ENCODE measurements at places on chromosomes 2 and 18.

DNA sequence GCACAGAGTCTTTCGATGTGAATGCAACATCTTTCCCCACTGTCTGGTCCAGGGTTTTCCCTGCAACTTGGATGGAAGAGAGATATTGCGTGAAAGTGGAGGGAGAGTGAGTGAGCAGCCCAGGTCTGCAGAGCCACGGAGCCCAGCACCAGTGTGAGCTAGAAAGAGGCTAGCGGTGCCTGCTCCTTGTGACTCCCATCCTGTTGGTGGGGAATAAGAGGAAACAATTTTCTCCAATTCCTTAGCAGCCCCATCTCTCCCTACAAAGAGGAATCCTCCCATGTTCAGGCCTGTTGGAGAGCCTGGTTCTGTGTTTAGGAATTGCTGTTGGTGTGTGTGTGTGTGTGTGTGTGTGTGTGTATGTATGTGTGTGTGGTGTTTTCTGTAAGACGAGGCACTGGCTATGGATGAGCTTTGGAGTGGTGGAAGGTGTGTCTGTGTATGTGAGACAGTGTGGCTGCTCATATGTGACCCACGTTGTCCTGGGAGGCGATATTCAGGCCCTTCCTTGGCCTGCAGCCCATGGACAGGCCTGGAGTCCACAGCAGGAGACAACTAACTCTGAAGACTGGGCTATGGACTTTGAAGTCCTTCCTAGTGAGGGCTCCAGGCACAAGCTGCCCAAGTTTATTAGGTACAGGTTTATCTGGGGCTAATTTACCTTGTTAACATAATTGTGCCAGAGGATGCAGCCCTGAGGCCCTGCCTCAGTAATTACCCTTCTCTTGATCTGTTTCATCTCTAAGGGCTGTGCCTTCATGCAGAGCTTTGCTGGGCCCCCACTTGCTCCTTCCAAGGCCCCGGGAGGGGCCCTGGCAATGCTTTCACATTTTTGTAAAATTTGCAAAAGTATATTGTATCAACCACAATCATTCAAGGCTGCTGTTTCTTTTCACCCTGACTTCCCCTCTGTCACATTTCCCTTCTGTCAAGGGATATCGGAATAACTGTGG, 88.6 kb upstream of the HAAO start:
- DNase-seq: no peak

- DNase-seq: no peak
Measured at GRCh38 chr2:3146772-3147650, 230.6 kb downstream of the EIPR1 start.

- DNase-seq: no peak
Measured at GRCh38 chr2:107530046-107530445, 296.6 kb upstream of the RGPD4 start.

DNA sequence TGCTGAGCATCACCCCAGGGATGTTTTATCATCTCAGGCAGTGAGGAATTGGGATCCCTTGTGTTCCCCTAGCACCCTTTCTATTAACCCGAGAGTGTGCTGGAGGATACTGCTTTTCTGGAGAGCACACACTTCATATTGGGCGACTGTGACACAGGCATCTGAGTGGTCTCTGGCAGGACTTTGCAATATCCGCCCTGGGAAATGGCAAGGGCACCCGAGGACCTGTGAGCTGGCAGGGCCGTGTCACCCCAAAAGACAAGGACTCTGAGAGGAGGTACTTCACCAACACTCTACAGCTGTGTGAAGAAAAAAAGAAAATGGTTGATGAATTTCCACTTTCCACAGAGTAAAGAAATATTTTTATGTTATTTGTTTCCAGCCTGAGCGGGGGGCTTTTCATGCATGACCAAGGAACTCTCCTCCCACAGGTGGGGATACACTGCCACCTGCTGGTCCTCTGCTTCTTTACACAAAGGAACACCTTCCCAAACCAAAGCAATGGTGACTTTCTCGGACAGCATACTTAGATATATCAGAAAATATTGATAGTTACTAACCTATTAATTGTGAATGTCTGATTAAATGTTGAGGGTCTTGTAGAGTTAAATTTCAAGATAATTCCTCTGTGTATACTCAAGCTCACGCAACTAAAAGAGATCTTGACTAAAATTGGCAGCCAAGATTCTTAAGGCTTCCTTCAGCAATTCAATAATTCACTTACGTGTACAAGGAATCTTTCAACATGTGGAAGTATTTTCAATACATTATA, 45.9 kb upstream of the REG3G start:
- DNase-seq: no peak

DNA sequence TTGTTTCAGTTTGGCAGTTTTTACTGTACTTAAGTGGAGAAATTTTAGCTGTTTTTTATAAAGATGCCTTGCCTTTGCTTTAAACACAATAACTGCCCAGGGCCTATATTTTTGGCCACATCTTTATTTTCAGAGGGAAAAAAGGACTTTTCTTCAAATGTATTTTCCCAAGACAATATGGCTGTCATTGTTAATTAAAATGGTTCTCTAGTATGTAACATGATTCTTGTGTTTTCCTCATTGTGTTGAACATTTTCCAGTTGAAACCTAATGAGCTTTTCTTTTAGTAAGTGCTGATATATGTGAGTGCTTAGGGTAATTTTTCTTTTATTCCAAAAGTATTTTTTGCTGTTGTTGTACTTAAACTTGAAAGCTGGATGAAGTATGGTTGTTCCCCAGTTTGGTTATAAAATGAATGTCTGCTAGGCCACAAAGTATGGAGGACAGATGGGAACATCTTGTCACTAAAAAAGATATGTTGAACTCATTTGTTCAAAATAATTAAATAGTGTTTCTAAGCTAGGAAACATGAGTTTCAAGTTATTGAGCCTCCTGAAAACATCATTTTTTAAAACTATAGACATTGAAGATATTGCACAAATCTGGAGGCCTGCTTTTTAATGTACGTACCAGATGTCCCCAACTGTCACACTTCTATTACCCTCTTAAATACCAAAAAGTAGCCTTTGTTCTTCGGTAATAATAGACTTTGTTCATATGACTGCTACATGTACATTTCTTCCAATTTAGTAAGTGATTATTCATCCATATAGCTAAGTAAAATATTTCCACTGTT, 147.5 kb upstream of the DAPL1 start:
- DNase-seq: no peak

DNA sequence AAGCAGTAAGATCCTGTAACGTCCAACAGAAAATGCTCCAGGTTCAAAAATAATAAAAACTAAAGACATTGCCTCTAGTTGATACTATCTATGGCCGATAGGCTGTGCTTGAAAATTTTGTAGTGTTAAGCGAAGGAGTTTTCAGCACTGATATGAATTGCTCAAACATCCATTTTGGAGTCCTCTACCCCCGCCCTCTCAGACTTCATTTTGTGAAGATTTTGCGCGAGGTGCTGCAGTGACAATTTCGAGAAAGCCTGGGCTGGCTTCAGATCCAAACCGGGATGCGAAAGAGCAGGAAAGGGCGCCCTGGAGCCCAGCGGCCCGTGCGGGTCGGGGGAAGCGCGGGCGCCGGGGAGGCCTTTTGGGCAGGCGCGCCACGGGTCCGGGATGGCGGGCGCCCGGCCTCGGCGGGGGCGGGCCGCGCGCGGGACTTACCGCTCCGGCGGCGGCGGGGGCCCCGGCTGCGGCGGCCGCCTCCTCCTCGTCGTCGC, 1.8 kb downstream of the SP3 start:
- DNase-seq: peak; percentile 37
